ENCODE measurements at places on chromosomes 16 and 17.
A peak's percentile ranks its signal among the peaks of the same experiment; 100 is the strongest.

- H3K36me3 ChIP-seq, result no peaks in the 10 kb centered on the region
- H3K4me3 ChIP-seq, result no peak overlapping the region
- no peak overlapping the region for H3K27ac ChIP-seq
Observed at GRCh38 chr17:17537311-17538099, 41.3 kb upstream of the RASD1 start.

DNA sequence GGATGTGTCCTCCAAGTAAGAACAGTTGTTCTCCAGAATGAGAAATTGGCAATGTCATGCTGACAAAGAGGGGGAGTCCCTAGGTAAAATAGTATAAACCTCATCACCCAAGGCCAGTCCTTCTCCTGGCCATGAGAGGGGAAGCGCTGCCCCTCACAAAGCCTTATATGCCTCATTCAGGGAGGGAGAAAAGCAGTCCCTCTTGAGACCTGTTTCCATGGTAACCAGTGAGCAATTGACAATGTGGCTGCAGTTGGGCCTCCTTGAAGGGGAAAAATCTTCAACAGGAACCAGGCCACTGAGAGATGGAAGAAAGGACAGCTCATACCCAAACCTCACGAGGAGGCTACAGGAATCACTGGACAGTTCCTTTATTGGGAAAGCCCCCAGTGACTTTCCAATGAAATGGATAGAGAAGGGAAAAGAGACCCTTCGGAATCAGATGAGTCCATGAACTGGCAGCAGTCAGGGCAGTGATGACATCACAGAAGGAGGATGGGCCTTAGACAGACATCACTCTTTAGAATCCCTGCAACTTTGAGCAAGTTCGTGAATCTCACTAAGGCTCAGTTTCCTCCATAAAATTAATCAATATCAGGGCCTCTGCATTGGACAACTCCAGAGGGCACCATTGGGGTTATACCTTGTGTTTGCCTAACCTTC, 275.7 kb downstream of the TOX3 start:
- DNase-seq, result no peak
- no peak overlapping the region for H3K4me3 ChIP-seq
- H3K4me1 ChIP-seq, result no peaks in the 10 kb centered on the region
- no peaks in the 10 kb centered on the region for H3K36me3 ChIP-seq

DNA sequence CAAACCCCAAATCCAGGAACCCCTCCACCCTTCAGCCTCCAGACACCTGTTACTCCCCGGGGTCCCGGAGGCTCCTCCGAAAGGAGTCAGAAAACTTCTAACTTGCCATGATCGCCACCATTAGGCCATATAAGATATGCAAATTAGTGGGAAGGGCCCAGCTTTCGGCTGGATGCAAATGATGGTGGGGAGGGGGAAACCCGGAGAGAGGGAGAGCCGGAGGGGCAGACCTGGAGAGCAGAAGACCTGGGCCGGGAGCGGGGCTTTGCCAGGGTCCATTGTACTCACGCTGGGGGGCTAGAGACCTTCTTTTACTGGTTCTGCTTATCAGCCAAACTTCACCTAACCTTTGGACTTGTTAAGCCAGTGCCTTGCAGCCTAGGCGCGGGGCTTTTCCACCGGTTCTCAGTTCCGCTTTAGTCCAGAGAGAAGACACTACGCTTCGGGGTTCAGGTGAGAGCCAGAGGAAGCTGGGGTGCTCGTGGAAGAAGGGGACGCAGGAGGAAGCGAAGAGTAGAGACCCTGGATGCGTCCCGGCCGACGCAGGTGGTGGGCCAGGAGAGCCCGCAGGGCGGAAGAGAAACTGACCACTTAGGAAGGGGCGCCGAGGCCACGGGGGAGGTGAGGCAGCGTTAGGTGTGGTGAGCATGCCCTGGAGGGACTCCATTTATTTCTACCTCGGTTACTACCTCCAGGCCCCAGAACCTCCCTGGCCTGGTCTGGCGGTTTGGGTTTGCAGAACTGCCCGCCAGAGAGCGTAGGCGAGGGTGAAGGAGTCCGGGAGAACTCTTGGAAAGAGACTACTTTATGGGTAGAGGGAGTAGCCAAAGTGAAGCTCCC, at the start of gene HNF1B:
HNF1B (minus strand) TSS at position 99 of the 840 bp plus-strand sequence. CDS start 175 bp downstream, outside the sequence.
- no peaks in the 10 kb centered on the region for H3K36me3 ChIP-seq
- peak; percentile 80 for DNase-seq
- no peak within 1 kb of the TSS for H3K27ac ChIP-seq
- peaks cover 65% of the 10 kb centered on the region for H3K27me3 ChIP-seq
- no peaks in the 10 kb centered on the region for H3K4me1 ChIP-seq

DNA sequence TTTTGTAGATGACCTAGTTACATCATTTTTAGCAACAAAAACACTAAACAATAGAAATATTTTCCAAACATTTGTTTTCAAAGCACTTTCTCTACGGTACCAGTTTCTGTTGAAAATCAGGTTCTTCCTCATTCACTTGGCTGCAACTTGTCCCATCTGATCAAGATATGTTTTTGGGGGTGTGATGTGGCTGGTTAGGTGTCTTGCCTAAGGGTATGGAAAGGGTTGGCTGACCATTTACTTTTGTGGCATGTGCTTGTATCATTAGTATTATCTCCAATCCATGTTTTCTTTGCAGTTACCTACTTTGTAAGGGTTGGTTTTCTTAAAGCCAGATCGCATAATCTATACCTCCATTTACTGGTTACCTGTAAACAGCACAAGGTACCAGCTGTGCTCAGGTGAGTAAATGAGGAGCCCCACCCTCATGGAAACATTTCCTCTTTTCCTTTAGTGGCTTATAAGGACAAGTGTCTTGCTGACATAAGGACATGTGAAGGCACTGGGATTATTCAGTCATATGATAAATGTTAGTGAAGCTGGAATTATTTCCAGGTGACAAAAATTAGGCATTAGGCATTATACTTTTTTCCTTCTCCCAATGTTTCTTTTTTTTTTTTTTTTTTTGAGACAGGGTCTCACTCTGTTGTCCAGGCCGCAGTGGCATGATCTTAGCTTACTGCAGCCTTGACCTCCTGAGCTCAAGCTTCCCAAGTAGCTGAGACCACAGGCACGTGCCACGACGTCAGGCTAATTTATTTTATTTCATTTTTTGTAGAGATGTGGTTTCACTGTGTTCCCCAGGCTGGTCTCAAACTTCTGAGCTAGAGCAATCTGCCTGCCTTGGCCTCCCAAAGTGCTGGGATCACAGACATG, 162.0 kb downstream of the CCDC182 start:
- no peak for DNase-seq
- H3K36me3 ChIP-seq, result no peaks in the 10 kb centered on the region
- no peaks in the 10 kb centered on the region for H3K27me3 ChIP-seq
- H3K4me1 ChIP-seq, result peaks cover 9% of the 10 kb centered on the region
- no peak overlapping the region for H3K4me3 ChIP-seq

- no peak overlapping the region for H3K27ac ChIP-seq
Observed at GRCh38 chr17:59764292-59764741, 56.9 kb downstream of the VMP1 start.

DNA sequence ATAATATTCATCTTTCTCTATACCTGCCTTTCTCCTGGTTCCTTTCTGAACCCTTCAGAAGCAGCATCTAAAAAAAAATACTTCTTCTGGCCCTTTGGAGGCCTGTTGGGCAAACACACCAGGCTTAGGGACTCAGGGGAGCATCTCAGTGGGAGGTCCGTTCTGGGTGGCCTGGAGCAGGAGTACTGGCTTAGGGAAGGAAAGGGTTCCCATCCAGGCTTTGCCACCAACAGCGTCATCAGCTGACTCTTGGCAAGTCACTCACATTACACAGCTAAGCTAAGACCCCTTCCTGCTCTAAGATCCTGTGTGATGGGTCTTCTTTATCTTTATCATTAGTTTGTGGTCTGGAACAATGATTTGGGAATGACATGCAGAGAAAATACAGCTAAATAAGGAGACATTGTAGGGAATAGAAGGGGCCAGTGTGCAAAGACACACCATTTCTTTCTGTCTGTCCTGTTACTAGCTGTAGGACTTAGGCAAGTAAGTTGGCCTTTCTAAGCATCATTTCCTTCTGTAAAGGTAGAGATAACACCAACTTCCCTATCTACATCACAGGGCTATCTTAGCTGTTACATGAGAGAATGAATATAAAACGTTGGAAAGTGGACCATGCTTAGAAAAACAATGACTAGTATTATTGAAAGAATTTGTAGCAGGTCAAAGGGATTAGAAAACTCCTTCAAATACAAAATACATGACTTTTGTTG, 9.9 kb downstream of the PCTP start:
- no peak for DNase-seq
- H3K27ac ChIP-seq, result no peak overlapping the region
- no peaks in the 10 kb centered on the region for H3K4me1 ChIP-seq

DNA sequence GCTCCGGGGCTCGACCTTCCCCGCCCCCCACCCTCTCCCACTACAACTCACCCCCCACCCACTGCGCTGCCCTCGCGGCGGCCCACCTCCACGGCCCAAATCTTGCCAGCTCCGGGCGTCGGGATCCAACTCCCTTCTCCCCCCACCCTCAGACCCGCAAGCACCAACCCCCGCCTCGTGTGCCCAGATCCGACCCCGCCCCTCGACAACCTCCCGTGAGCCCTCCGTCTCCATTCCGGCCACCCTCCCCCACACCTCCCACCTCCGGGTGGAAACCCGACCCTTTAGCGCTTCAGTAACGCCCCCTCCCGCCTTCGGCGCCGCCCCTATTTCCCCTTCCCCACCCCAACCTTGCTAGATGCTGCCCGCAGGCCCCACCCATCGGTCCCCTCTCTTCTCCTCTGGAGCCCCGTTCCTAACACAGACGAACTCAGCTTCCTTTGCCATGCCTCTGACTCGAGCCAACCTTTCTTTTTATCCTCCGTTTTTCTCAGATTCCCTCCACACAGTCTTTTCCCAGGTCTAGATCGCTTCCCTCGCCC, 717 bp downstream of the UBE2Z start:
- H3K4me1 ChIP-seq, result peaks cover 15% of the 10 kb centered on the region
- peaks cover 19% of the 10 kb centered on the region for H3K36me3 ChIP-seq
- peak overlapping the region; percentile 99 for H3K27ac ChIP-seq
- no peaks in the 10 kb centered on the region for H3K27me3 ChIP-seq
- peak; percentile 97 for DNase-seq

GRCh38 chr17:7932483-7932891, 481 bp downstream of the CNTROB start:
- H3K4me3 ChIP-seq, result peak overlapping the region; percentile 94
- peak; percentile 58 for DNase-seq
- no peak overlapping the region for H3K27ac ChIP-seq
- H3K4me1 ChIP-seq, result peaks cover 5% of the 10 kb centered on the region
- peaks cover 2% of the 10 kb centered on the region for H3K36me3 ChIP-seq

DNA sequence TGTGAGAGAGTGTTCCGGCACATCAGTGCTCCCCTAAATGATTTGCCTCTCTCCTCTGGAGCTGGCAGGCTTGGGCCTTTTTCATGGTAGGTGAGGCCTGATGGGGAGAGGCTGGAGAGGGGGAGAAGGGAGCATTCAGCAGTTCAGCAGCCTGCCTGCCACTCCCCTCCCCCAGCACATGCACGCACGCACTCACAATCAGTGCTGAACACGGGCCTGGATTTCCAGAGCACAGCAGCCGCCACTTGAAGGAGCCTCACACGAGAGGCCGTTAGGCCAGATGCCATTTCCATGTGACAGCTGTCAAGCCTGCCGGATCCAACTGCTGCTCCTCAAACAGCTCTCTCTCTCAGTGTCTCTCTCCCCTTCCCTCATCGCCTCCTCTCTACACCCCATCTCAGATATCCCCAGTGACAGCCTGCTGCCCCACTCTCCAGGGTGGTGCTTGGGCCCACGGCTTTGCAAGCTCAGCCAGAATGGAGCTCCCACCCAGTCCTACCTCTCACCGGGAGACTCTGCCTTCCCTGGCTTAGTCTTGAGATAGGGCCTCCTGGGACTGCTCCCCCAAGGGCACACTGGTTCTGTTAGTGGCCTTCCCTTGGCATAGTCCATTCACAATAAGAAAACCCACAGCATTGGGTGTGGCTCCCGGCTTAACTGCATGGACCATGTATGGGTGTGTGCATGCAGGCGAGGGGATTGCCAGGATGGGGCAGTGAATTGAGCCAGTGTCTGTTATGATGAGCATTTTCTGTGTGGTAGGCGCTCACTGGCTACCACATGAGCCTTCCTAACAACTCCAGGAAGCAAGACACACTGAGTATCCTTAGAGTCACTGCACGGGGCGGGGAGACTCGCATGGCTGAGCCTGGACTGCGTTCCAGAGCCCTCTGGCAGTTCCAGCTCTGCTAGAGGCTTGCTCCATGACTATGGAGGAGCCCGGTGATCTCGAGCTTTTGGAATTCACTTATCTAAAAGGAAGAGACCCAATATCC, 226.2 kb downstream of the CCDC182 start:
- DNase-seq, result peak; percentile 94
- H3K27me3 ChIP-seq, result no peaks in the 10 kb centered on the region
- no peak overlapping the region for H3K27ac ChIP-seq
- peaks cover 5% of the 10 kb centered on the region for H3K4me1 ChIP-seq
- H3K36me3 ChIP-seq, result no peaks in the 10 kb centered on the region
- no peak overlapping the region for H3K4me3 ChIP-seq

- H3K4me1 ChIP-seq, result no peaks in the 10 kb centered on the region
- no peak overlapping the region for H3K4me3 ChIP-seq
- no peak for DNase-seq
- H3K36me3 ChIP-seq, result no peaks in the 10 kb centered on the region
- no peaks in the 10 kb centered on the region for H3K27me3 ChIP-seq
Observed at GRCh38 chr17:45437465-45438283, 5.0 kb upstream of the ARHGAP27 start.

DNA sequence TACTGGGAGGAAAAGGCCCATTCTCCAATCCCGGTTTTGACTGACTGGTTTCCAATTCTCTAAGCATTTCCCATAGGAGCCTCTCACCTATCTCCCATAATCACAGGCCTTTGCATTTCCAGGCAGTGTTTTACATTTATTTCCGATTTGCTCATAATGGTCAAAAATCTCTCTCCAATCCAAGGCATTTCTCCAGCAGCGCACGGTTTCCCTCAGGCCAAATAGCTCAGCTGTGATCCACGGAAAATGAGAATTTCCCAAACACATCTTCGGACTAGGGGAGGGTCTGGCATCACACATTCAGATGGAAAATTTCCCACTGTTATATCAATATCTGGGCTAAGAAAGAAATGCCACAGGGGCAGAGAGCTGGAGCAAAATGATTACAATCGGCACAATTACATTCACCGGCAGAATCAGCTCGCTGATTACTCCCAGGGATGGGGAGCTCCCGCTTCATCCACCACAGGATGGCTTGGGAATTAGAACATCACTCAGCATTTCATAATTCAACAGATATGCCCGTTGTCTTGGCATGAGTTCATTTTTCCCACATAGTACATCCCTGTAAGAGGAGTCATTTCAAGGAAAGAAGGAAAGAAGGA, 6.7 kb downstream of the PIPOX start:
- no peak overlapping the region for H3K27ac ChIP-seq
- no peak overlapping the region for H3K4me3 ChIP-seq
- H3K27me3 ChIP-seq, result no peaks in the 10 kb centered on the region
- H3K4me1 ChIP-seq, result peaks cover 5% of the 10 kb centered on the region

DNA sequence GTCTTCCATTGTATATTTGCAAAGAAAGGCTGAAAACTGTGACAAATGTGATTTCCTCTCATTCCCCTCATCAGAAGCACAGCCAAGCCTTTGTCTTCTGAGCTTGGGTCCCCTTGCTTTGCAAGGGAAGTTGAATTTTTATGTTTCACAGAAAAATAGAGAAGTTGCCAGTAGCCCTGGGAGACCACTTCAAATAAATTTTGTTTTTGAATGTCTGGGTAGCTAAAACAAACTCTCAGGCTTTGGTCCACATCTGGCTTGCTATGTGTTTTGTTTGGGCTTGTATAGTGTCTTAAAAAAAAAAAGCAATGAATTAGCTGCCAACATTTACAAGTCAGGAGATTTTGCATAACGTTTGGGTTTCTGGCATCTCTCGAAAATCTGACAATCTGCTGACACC, 24.1 kb downstream of the PIK3R6 start:
- no peak overlapping the region for H3K4me3 ChIP-seq
- H3K4me1 ChIP-seq, result peaks cover 4% of the 10 kb centered on the region
- H3K36me3 ChIP-seq, result no peaks in the 10 kb centered on the region
- no peaks in the 10 kb centered on the region for H3K27me3 ChIP-seq
- DNase-seq, result no peak
